ENCODE measurements at places on chromosomes 16 and 17.

- ATAC-seq: no peak
These were observed 1.5 kb upstream of the MAF start for GRCh38 chr16:79601931-79602627.

DNA sequence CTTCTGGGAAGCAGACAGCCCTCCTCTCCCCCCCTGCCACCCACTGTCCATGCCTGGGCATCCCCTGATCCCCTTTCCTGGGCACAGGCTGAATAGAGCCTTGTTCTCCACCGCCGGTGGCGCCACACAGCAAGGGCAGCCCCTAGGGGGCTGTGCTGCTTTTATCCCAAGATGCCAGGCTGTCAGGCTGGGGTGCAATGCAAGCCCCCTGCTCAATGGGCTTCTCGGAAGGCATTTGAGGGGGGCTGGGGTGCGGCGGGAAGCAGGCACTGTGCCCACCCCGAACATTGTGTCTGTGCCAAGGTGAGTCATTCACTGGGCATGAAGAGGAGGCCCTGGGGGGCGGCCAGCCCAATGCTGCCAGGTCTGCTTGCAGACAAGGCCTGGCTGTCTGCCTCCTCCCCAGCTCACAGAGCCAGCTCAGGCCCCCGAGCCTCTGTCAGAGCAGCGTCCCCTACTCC, 1.5 kb upstream of the GFAP start:
- ATAC-seq: peak; percentile 20

- no peak for ATAC-seq
These were observed 22.1 kb downstream of the PMFBP1 start for GRCh38 chr16:72149676-72150464.

GRCh38 chr16:30567160-30567990, 4.1 kb downstream of the ZNF688 start:
- ATAC-seq: no peak

DNA sequence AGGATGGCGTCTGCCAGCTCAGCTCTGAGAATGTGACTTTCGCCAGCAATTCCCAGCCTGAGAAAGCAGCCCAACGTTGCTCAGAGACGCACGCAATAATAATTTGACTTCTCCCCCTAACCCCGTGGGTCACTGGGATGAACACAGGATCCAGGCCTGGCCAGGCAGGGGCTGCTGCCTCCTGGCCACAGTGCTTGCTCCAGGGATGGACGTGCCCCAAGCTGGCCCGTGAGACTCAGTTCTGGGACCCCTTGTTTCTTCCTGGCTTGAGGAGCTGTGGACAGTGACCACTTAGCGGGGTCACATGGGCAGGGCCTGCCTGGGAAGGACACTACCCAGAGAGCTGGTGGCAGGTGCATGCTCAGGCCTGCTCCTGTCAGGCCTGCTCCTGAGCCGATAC, 13.5 kb upstream of the DPEP1 start:
- ATAC-seq: no peak

GRCh38 chr17:82242977-82243647, 14.3 kb downstream of the SLC16A3 start:
- ATAC-seq: no peak

DNA sequence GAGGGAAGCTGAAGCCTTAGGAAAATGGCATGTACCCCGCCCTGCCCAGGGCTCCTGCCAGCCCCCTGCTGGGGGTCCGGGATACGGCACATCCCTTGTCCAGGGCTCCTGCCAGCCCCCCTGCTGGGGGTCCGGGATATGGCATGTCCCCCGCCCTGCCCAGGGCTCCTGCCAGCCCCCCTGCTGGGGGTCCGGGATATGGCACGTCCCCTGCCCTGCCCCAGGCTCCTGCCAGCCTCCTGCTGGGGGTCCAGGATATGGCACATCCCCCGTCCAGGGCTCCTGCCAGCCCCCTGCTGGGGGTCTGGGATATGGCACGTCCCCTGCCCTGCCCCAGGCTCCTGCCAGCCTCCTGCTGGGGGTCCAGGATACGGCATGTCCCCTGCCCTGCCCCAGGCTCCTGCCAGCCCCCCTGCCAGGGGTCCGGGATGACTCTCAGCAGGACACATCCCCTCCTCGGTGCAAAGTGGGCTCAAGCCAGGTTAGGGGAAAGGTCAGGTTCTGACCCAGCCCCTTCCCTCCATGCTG, 43.2 kb downstream of the RPH3AL start:
- ATAC-seq: peak; percentile 19

GRCh38 chr17:17325816-17326215, 22.6 kb downstream of the NT5M start:
- ATAC-seq: no peak

Measured in motor neuron (in vitro differentiated cells).